ENCODE measurements at places on chromosomes 13 and 19.

DNA sequence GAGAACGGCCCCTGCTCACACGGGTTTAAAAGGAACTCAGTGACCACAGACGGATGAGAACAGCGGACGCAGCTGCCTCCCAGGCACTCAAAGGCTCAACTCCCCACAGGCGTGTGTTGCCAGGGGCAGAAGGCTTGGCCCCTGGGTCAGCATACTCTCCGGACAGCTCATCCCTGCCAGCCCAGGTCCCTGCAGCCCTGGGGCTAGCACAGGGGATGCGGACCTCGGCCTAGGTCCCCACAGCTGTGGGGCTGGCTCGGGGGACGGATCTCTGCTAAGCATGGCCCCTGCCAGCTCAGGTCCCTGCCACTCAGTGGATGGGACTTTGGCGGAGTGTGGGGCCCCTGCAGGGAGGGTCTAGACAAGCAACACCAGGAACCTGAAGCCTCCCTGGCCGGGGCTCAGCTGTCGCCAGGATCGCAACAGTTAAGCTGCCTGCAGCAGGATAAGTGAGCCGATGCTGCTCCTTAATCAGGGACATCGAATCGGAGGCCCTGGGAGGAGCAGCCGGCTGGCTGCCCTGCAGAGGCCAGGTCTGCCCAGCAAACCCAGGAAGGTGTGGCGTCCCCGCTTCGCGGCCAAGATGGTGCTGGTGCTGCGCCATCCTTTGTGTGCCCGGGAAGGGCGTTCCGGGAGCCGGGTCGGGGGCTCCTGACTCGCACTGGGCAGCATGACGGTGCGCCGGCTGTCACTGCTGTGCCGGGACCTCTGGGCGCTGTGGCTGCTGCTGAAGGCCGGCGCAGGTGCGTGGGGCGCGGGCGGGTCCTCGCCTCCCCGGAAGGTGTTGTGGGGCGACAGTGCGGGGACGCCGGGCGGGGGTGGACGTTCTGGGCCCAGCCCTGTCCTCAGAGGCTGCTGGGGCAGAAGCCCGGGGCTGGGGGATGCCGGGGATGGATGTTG lies 32.5 kb downstream of the MCF2L start:
- no peak for DNase-seq

DNA sequence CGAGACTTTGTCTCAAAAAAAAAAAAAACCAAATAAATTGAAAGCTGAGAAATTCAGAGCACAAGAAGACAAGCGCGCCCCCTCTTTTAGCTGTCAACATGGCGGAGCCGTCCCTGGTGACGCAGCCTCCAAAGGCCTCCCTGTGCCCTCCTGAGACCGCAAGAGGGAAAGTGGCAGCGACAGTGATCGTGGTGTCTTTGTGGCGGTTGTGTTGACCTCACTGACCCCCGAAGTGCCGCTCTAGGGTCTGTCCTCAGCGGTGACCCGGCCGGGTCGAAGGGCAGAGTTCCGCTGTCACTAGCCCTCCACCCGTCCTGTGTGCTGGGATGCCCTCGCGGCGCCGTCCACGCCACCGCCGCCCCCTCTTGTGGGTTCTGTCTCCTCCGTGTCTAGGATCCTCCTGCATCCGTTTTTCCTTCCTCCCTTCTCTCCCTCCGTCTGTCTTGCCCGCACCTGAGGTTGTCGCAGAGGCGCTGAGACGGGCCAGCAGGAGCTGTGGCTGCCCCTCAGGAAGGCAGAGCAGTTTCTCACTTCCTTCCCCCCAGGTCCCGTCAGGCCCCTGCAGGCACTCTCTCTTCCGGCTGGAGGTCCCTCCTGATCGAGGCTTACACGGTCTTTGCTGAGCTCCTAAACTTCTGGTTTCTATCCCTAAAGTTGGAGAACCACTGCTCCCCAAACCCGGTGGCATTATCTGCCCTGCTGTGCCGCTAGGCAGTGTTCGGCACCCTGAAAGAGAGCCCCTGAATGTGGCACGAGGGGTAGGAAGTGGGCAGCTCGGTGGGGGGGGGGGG lies 7.2 kb downstream of the UHRF1 start:
- no peak for DNase-seq

- DNase-seq, result no peak
These were observed 28.0 kb downstream of the SMIM24 start for GRCh38 chr19:3452171-3452941.

- no peak for DNase-seq
These were observed 182.0 kb upstream of the SERP2 start for GRCh38 chr13:44191504-44192171.

GRCh38 chr19:47296036-47296435 lies 13.6 kb upstream of the C5AR1 start:
- peak; percentile 32 for DNase-seq

DNA sequence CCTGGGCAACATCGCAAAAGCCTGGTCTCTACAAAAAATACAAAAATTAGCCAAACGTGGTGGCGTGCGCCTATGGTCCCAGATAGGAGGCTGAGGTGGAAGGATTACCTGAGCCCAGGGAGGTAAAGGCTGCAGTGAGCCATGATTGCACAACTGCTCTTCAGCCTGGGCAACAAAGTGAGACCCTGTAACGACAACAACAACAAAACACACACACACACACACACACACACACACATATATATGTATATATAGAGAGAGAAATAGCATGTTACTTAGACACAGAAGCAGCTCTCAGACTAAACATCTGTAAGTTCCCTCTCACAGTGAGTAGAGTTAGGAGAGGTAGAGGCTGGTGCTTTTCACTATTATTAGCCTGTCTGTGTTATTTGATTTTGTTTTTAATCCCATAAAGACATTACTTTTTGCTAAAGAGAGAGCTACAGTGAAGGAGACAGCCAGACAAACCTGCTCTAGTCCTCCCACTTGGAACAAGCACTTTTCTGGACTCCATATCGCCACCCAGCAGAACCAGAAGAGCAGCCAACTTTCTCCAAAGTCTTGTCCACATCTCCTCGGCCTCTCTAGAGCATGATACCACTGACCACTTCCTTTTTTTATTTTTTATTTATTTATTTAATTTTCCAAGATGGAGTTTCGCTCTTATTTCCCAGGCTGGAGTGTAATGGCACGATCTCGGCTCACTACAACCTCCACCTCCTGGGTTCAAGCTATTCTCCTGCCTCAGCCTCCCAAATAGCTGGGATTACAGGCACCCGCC lies 2.8 kb upstream of the LIN7B start:
- DNase-seq, result no peak

GRCh38 chr13:72500851-72501250 lies 226.6 kb downstream of the MZT1 start:
- DNase-seq, result no peak

DNA sequence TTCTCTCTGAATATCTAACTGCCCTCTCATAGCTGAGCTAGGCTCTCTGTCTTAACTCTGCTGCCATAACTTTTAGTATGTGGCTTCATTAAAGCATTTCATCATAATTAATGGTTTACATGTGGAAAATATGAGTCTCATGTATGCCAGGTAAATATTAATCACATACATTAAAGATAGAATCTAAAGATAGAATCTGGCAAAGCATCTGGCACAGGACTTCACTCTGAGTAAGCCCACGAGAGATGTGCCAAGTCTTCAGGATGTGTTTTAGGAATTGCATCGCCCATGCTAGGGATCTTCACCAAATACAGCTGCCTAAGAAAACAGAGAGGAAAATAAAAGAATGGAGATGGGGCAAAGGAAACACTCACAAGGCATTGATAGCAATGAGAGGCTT lies 285.8 kb downstream of the DIAPH3 start:
- DNase-seq, result no peak

DNA sequence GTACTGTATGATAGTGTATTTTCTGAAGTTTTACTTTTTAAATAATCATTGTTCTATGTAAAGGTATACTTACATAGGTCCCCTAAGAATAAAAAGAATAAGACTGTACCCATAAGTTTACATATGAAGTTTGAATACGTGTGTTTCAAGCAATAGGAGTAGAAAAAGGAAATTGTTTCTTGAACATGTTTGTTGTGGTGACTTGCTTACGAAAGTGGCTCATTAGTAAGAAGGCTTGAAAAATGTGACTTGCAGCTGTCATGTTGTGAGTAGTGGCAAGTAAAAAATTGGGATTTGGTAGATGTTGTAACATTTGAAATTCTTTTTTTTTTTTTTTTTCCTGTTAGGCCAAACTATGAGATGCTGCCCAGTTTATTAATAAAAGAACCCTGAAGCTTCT lies 203.3 kb downstream of the LMO7 start:
- no peak for DNase-seq

GRCh38 chr13:93222976-93223375 lies 3.6 kb upstream of the GPC6 start:
- no peak for DNase-seq

- no peak for DNase-seq
These were observed 38.0 kb upstream of the URI1 start for GRCh38 chr19:29904017-29904416.

- DNase-seq, result no peak
These were observed 30.1 kb upstream of the CCDC124 start for GRCh38 chr19:17902701-17903100.

DNA sequence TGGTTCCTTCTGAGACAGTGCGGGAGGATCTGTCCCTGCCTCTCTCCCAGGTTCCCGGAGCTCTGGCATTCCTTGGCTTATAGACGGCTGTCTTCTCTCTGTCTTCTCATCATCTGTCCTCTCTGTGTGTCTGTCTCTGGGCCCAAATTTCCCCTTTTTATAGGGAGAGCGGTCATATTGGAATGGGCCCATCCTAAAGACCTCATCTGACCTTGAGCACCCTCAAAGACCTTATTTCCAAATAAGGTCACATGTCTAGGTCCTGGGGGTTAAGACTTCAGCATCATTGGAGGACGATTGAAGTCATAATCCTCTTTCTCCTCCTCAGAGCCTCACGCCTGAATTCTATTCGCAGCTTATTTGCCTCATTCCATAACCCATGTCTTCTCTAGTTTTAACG lies 98.4 kb downstream of the RAB20 start:
- no peak for DNase-seq

Data from stimulated activated CD4-positive, alpha-beta T cell treated with anti-CD3 and anti-CD28 coated beads, TNF-alpha, amount 100 ng/mL, for 1 hour (primary cell).